C1 segment of cervical spinal cord (tissue), 14 donors: ENCODE measurements at places on chromosomes 13 and 19.

DNA sequence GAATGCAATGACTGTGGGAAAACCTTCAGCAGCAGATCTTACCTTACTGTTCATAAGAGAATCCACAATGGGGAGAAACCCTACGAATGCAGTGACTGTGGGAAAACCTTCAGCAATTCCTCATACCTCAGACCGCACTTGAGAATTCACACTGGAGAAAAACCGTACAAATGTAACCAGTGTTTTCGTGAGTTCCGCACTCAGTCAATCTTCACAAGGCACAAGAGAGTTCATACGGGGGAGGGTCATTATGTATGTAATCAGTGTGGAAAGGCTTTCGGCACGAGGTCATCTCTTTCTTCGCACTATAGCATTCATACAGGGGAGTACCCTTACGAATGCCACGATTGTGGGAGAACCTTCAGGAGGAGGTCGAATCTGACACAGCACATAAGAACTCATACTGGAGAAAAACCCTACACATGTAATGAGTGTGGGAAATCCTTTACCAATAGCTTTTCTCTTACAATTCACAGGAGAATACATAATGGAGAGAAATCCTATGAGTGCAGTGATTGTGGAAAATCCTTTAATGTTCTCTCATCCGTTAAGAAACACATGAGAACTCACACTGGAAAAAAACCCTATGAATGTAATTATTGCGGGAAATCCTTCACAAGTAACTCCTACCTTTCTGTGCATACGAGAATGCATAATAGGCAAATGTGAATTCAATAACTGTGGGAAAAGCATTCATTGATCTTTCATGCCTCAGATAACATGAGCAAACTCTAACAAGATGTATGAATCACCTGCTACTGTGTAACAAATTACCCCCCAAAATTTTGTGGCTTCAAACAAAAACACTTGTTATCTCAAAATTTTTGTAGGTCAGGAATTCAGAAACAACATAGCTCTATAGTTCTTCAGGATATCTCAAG is 13.8 kb downstream of the ZNF557 start:
- no peak for DNase-seq

GRCh38 chr13:80312012-80312704 is 28.8 kb downstream of the SPRY2 start:
- DNase-seq = no peak

- DNase-seq = no peak
Observed at GRCh38 chr13:79185580-79185979, 220.5 kb downstream of the RBM26 start.

DNA sequence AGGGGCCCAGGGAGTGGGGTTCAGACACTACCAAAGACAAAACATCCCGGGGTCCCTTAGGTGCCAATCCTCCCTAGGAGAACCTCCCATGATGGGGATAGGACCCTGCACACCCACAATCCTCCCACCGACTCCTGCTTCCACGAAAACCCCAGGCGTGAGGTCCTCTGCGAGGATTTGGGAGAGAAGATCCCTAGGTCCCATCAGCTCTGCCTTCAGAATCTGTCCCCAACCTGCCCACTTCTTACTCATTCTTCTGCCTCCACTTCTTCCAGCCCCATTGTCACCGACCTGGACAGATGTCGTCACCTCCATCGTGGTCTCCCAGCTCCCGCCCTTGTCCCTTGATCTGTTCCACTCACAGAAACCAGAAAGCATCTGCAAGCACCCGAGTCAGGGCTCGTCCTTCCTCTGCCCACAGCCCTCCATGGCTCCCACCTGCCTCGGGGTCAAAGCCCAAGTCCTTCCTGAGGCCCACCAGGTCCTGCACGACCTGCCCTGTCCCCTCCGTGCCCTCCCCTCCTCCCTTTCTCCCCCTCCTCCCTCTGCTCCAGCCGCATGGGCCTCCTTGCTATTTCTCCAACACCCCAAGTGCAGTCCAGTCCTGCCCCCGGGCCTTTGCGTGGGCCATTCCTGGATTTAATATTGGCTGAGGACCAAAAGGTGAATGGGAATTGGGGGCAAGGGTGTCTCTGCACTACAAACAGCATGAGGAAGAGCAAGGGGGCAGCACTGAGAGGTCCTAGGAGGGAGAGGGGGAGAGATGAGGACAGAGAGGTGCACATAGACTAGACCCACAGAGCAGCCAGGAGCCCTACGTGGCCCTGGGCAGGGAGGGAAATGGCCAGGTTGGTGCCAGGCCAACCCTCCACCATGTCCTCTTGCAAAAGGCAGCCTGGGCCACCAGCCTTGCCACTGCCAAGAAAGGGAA is 51.3 kb downstream of the PTPRS start:
- no peak for DNase-seq

DNA sequence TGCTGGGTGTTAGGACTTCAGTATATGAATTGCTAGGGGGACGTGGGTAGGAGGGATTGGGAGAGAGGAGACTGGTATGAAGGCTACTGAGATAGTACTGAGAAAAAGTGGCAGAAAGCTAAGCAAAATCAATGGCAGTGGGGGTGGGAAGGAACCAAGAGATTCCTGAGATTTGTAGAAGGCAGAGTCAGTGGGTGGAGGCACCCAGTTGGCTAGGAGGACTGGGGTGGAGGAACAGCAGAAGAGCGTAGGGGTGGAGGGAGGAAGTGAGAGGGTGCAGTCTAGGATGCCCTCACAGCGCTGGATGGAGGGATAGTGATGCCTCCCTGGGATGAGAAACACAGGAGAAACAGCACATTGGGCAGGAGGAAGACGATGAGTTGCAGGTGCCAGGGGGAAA is 5.6 kb upstream of the MEDAG start:
- no peak for DNase-seq

DNA sequence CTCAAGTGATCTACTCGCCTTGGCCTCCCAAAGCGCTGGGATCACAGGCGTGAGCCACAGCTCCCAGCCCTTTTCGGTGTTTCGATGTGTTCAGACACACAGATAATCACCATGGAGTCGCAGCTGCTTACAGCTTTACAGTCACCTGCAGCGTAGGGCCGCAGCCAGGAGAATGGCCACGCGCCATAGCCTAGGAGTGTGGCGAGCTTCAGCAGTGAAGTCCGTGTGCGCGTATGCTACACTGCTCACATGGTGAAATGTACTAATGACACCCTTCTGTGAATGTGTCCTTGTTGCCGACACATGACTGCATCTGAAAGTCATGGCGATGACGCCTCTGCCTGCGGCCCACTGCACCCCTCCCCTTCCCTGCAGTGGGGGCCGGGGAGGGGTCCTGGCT is 23.6 kb downstream of the AP3D1 start:
- no peak for DNase-seq
